ENCODE measurements at places on chromosomes 3 and 15. TPM values are rescaled to one million over a fixed set of nuclear protein-coding genes. Genes with fewer than 3 reads are reported as not detected.

SUSD5 gene
- total RNA-seq = 0.55 TPM

- H3K27me3 ChIP-seq = no peaks in the 10 kb centered on the region
- H3K27ac ChIP-seq = no peak overlapping the region
- H3K36me3 ChIP-seq = no peaks in the 10 kb centered on the region
- no peaks in the 10 kb centered on the region for H3K4me1 ChIP-seq
- no peak for DNase-seq
Measured at GRCh38 chr3:47533481-47533880, 20.0 kb upstream of the ELP6 start.

DNA sequence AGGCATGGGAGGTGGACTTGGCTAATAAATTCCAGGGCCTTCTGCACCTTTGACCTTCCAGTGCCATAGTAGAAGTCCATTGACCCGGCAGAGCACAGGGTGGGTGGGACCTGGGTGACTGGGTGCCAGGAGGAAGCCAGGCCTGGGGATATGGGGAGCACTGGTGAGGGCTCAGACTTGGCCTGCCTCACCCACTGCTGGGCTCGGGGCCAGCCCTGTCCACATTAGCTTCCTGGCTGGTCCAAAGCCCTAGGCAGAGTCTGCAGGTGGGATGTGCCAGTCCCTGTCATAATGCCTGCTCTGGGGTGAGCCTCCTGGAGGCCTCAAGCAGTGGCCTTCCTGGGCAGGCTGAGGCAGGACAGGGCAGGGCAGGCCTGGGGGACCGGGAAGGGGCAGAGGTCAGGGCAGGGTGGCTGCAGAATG is 38.1 kb upstream of the CHRNB4 start:
- no peak overlapping the region for H3K4me3 ChIP-seq
- no peak overlapping the region for H3K27ac ChIP-seq
- H3K27me3 ChIP-seq = no peaks in the 10 kb centered on the region
- no peak for DNase-seq

DNA sequence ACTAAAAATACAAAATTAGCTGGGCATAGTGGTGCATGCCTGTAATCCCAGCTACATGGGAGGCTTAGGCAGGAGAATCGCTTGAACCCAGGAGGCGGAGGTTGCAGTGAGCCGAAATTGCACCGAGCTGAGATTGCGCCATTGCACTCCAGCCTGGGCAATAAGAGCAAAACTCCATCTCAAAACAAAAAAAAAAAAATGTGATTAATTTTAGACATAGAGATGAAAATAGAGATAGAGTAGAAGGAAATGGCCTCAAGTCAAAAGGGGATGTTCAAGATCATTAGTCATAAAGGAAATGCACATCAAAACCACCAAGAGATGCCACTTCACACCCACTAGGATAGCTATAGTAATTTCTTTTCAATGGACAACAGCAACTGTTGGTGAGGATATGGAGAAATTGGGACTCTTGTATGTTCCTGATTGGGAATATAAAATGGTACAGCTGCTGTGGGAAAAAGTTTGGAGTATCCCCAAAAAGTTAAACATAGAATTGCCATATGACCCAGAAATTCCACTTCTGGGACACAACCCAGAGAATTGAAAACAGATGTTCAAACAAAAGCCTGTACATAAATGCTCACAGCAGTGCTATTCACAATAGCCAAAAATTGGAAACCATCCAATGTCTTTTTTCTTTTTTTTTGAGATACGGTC is 55.4 kb downstream of the ABHD2 start:
- peaks cover 11% of the 10 kb centered on the region for H3K36me3 ChIP-seq
- H3K27ac ChIP-seq = peak overlapping the region; percentile 21
- H3K4me3 ChIP-seq = no peak overlapping the region
- DNase-seq = no peak
- no peaks in the 10 kb centered on the region for H3K27me3 ChIP-seq
- peaks cover 75% of the 10 kb centered on the region for H3K4me1 ChIP-seq

DNA sequence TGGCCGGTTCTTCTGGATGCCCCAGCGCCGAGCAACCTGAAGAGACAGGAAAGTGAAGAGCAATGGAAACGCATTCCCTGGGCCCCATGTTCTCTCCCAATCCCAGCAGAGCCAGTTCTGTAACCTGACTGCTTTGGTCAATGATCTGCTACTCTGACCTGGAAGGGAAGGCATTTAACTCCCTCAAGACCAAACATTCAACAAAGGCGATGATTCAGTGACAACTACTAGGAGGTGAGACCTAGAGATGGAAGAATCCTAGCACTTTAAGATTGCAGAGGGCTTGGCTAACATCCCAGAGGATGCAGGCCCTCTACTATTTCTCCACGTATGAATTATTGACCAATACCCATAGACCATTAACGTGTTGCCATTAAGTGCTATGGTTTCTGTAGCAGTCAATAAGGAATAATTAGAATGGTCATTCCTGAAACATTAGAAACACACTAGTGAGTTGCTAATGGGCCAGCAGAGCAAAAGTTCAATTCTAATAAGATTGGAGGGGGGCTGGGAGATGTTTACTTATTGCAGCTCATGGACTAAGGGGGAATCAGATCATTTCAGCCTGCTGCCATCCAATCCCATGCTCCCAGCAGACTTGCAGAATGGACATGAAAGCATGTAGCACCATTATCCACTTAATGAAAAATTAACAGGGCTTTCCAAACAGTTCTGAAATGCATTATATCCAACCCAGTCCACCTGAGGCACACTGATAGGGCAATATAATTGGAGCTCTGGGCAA is 56.6 kb downstream of the ETV5 start:
- peaks cover 31% of the 10 kb centered on the region for H3K36me3 ChIP-seq
- no peak for DNase-seq
- peaks cover 11% of the 10 kb centered on the region for H3K27me3 ChIP-seq
- no peak overlapping the region for H3K4me3 ChIP-seq
- H3K27ac ChIP-seq = no peak overlapping the region
- H3K4me1 ChIP-seq = no peaks in the 10 kb centered on the region

FAM43A gene
- total RNA-seq = 2.7 TPM
